HS-27A (cell line): ENCODE measurements at places on chromosomes 5 and 9.
A peak's percentile ranks its signal among the peaks of the same experiment; 100 is the strongest.

- peak; percentile 30 for DNase-seq
Measured at GRCh38 chr9:121992571-121993212, 100.4 kb downstream of the TTLL11 start.

DNA sequence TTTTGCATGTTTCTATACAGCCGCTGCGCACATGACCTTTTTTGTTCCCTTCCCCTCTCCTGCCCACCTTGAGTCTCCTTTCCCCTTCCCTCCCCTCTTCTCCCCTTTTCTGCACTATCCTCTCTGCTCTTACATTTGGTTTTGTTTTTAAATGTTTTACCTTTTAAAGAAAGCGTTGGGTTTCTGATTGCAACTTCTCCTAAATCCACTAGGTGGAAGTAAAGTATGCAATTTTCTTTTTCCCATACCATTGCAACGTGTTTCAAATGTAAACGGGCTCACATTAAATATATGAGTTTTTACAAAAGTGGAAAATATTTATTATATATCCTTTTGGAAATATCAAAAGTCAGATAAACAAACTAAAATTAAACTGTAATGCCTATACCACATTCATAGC lies 500.9 kb downstream of the DIRAS2 start:
- no peak for DNase-seq

DNA sequence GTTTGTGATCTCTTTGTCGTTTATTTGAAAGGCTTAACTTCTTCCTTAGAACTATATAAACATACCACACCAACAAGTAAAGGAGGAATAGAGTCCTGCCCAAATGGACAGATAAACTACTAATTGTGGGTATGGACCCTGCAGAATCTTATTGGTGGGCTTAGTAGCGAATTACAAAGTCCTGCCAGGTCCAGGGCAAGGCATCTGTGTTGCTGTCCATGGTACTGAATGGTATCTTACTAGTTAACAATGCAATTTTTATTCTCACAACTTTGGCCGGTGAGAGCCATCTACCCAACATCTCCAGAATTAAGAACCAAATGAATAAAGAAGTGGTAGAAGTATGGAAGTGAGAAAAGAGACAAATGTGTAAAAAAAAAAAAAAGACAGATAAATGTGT lies 1782.4 kb upstream of the WWC1 start:
- no peak for DNase-seq

GRCh38 chr5:5221724-5222123 lies 81.6 kb downstream of the ADAMTS16 start:
- DNase-seq: peak; percentile 74

GRCh38 chr5:168268949-168269936 lies 22.2 kb upstream of the WWC1 start:
- peak; percentile 30 for DNase-seq

GRCh38 chr5:132487095-132487428 lies 3.5 kb downstream of the IRF1 start:
- no peak for DNase-seq

DNA sequence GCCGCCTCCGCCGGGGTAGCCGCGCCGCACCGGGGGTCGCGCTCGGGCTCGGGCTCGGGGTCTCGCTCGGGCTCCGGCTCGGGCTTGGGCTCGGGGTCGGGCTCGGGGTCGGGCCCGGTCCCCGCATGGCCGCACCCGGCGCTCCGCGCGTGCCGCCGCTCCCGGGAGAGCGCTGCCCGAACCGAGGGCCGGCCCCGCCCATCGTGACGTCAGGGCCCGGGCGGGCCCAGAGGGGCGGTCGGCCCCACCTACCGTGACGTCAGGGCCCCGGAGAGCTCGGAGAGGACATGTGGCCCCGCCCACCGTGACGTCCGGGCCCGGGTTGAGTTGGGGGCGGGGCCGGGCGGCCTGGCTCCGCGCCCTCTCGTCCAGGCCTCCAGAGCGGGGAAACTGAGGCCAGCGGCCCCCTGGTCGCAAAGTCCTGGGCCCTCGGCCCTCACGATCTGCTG lies at the start of gene NSMF:
NSMF (minus strand) TSS at position 183 of the 449 bp plus-strand sequence. CDS start 232 bp downstream, outside the sequence.
- DNase-seq: peak; percentile 36

GRCh38 chr9:133784731-133785561 lies 46.8 kb upstream of the SARDH start:
- no peak for DNase-seq

DNA sequence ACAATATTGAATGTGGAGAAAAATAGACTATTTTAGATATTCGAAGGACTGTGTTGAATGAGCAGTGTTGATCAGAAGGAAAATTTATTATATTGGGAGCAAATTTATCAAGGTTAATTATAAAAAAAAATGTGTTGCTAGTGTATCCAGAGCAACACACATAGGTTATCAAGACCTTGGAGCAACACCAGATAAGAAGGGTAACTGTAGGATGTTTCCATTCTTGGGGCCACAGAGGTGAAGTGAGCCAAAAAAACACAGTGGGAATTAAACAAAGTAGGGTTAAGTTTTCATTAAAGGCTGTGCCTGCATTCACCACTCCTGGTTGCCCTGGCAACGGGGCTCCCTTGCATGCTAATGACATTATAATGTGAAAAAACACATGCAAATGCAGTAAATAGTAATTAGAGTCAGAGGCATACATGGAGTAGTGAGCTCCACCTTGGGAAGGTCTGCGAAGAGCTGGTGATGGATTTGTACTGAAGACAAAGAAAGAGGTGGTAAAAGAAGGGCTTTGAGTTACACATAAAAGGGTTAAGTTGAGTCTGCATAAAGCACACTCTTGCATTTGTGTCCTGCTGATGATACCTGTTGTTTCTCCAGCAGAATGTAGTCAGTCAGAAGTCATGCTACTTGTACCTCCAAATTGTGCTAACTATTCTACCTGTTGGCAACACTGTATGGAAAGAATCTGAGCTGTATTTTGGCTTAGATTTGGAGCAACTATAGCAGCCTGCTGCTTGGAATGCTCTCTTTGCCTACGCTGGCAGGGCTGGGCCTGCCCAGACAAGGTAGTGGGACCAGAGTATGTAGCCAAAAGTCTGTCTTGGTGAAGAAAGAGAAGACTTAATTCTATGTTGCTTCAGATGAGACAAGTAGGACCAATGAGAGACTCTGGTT lies 59.6 kb downstream of the ATG10 start:
- no peak for DNase-seq

DNA sequence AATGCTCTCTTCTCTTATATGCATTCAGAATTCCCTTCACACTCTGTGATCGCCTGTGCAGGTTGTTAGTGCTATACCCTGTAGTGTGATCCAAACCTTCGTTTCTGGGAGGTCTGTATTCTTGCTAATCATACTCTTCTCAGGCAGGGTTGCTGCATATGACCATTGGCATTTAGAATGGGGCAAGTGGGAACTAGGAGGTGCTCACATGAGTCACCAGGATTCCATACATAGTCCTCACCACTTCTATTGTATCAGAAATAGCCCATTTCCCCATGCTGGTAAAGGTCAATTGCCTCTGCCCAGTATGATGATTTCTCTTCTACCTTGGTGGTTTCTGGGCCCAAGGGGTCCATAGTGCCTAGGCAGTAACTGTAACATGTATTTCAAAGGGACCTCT lies 443.5 kb upstream of the CDH6 start:
- DNase-seq: peak; percentile 58

GRCh38 chr9:127022913-127023660 lies 99.3 kb downstream of the ANGPTL2 start:
- no peak for DNase-seq

- no peak for DNase-seq
Measured at GRCh38 chr9:13524245-13524644, 244.8 kb upstream of the MPDZ start.

DNA sequence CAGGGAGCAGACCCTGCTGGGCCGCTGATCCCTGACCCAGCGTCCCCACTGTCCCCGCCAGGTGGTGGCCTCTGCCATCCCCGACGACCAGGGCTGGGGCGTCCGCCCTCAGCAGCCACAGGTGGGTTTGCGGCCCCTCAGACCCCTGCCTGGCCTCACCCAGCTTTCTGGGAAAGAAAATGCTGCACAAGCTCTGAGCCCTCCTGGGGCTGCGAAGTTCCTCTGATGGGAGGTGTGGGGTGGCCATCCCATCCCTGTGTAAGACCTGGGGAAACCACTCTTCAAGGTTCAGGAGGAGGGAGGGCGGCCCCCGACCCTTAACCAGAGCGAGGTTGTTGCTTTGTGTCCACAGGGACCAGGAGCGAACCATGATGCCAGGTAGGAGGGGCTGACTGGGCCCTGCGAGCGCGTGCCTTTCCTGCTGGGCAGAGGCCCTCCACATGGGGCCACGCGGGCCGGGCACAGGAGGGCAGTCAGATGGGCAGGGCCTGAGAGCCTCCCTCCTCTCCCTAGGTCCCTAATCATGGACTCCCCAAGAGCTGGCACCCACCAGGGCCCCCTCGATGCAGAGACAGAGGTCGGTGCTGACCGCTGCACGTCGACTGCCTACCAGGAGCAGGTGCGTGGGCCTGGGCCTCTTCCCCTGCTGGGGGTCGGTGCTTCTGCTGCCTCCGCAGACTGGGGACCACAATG lies 7.7 kb downstream of the NOXA1 start:
- DNase-seq: no peak

DNA sequence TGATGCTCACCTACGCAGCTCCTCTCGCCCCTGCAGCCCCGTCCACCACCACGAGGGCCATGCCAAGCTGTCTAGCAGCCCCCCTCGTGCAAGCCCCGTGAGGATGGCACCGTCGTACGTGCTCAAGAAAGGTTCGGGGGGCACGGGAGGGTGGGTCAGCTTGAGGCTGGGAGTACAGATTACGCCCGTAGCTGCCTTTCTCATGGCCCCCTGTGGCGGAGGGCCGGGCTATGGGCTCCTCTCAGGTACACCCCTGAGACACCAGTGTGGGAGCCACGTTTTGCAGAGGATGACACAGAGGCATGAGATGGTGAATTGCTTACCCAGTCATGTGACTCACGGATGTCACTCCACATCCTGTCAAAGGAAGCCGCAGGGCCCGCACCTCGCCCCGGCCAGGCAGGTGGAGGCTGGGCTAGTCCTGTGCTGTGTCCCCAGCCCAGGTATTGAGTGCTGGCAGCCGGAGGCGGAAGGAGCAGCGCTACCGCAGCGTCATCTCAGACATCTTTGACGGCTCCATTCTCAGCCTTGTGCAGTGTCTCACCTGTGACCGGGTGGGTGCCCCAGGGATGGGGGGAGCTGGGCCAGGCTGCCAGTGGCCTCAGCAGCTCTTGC lies 33.7 kb downstream of the USP20 start:
- DNase-seq: no peak

DNA sequence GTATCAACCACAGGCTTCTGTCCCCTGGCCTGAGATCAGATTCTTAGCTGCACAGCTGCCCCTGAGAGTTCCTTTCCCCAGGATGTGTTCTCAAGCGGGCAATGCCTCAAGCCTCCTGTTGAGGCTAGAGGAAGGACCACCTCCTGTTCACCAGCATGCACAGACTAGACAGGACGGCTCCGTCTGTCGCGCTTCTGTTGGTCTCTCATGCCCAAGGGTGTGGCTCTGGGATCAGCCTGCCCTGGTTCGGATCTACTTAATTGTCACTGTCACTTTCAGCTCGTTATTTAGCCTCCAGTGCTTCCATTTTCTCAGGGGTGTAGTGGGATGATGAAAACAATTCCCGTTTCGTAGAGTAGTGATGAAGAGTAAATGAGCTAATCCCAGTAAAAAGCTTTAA lies 103.1 kb downstream of the KCNIP1 start:
- DNase-seq: no peak

DNA sequence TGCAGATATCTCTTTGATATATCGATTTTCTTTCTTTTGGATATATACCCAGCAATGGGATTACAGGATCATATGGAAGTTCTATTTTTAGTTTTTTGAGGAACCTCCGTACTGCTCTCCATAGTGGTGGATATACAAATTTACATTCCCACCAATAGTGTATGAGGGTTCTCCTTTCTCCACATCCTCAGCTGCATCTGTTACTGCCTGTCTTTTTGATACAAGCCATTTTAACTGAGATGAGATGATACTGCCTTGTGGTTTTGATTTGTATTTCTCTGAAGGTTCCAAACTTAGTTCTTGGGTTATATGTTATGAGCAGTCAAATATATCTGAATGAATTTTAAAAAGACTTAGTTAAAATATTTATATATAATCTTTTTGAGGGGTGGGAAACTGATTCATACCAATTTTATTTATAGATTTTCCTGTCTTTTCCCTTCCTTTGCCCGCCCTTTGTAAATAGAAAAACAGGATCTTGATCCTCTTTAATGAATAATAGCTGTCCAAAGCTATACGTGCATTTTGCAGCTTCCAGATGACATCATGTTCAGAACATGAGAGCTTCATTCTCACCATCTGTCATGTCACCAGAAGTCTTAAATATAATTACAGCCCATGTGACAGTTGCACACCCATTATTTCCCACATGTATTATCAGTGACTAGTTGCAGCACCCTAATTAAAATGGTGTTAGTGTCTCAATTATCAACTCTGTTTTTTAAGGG lies 6.2 kb upstream of the ARHGEF28 start:
- DNase-seq: no peak

DNA sequence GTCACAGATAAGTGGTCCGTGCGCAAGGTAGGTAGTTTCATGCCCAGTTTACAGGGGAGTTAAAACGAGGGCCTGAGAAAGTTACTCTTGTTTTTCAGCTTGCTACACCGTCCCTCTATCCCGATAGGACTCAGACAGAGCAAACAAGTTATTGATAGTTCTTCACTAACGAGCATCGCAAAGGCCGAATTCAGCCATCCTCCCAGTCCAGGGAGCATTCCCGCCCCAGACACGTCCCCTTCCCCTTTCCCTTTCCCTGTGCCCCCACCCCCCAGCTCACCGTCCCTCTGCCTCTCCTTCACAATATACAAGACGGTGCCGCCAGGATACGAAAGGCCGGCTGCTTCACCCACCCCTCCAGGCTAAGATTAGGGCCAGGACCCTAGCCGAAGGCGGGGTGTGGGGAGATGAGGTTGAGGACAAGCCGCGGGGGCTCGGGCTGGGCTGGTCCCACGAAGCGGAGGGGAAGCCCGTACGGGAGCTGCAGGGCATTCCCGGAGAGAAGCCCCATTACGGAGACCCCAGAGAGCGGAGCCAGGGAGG lies 599 bp downstream of the KIAA1191 start:
- no peak for DNase-seq

DNA sequence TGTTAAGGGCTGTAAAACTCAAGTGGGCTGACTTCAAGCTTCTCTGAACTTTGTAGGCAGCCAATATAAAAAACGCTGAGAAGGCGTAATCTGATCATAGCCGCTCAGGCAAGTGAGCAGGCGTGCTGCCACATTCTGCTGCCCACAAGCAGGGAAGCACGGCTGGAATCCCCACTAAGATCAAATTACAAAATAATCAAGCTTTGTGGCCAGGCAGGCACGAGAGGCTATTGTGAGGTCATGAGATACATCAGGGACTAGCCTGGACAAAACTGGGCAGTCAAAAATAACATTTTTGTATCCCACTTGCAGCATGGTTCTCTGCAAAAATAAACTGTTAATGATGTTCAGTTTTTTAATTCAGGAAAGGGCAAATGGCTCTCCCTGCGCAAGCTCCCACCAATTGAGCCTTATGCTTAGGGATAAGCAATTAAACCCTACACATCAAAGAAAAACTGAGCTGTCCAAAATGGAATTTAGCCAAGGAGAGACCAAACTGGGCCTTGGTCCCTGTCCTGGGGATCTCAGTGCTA lies 64.0 kb downstream of the POU5F2 start:
- DNase-seq: peak; percentile 68
